Breast epithelium (tissue), 4 donors: ENCODE measurements at places on chromosomes 16 and 17.

GRCh38 chr17:13765701-13766100, 164.0 kb upstream of the HS3ST3A1 start:
- H3K27ac ChIP-seq: no peak overlapping the region
- H3K27me3 ChIP-seq: no peaks in the 10 kb centered on the region
- no peaks in the 10 kb centered on the region for H3K4me1 ChIP-seq
- no peaks in the 10 kb centered on the region for H3K36me3 ChIP-seq
- no peak for DNase-seq

- DNase-seq: no peak
- peak overlapping the region; percentile 93 for H3K27ac ChIP-seq
- peaks cover 19% of the 10 kb centered on the region for H3K4me1 ChIP-seq
- H3K27me3 ChIP-seq: no peaks in the 10 kb centered on the region
- no peaks in the 10 kb centered on the region for H3K36me3 ChIP-seq
- H3K4me3 ChIP-seq: peak overlapping the region; percentile 60
Measured at GRCh38 chr17:1107777-1108477, 71.9 kb downstream of the ABR start.

GRCh38 chr16:20971401-20971800, 70.8 kb downstream of the LYRM1 start:
- H3K4me1 ChIP-seq: no peaks in the 10 kb centered on the region
- no peaks in the 10 kb centered on the region for H3K36me3 ChIP-seq
- H3K27ac ChIP-seq: no peak overlapping the region
- H3K4me3 ChIP-seq: no peak overlapping the region

- DNase-seq: no peak
- no peaks in the 10 kb centered on the region for H3K36me3 ChIP-seq
- no peak overlapping the region for H3K4me3 ChIP-seq
- peak overlapping the region; percentile 42 for H3K27ac ChIP-seq
- no peaks in the 10 kb centered on the region for H3K27me3 ChIP-seq
Measured at GRCh38 chr17:9258115-9259015, 237.1 kb downstream of the NTN1 start.

- H3K4me1 ChIP-seq: no peaks in the 10 kb centered on the region
- DNase-seq: peak; percentile 37
- H3K36me3 ChIP-seq: no peaks in the 10 kb centered on the region
- no peak overlapping the region for H3K4me3 ChIP-seq
- H3K27ac ChIP-seq: no peak overlapping the region
Measured at GRCh38 chr17:73096866-73097265, 4.4 kb upstream of the SLC39A11 start.

DNA sequence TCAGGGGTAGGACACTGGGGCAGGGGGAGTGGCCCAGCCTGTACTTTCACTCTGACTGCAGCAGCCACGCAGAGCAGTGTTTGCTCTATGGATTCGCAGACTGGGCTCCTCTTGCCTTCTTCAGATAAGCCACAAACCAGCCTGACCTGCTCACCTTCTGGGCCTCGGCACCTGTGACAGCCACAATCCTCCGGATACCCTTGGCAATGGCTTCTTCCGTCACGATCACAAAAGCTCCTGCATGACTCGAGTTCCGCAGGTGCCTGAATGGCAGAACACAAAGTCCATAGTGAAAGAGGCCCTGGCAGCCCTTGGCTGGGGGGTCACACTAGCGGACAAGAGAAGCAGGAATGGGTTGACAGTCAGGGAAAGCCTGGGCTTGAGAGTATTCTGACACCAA, 3.8 kb upstream of the EXOSC6 start:
- no peaks in the 10 kb centered on the region for H3K4me1 ChIP-seq
- no peak overlapping the region for H3K27ac ChIP-seq
- H3K27me3 ChIP-seq: no peaks in the 10 kb centered on the region
- peaks cover 15% of the 10 kb centered on the region for H3K36me3 ChIP-seq

GRCh38 chr16:69720822-69721430, 5.4 kb downstream of the NQO1 start:
- H3K4me1 ChIP-seq: no peaks in the 10 kb centered on the region
- no peaks in the 10 kb centered on the region for H3K36me3 ChIP-seq
- H3K4me3 ChIP-seq: no peak overlapping the region

- H3K27ac ChIP-seq: peak overlapping the region; percentile 12
- H3K4me1 ChIP-seq: no peaks in the 10 kb centered on the region
- DNase-seq: no peak
Measured at GRCh38 chr17:4588898-4589625, 4.7 kb downstream of the SMTNL2 start.

GRCh38 chr16:84730406-84731106, 30.8 kb downstream of the USP10 start:
- peak; percentile 76 for DNase-seq
- H3K27me3 ChIP-seq: no peaks in the 10 kb centered on the region
- no peaks in the 10 kb centered on the region for H3K36me3 ChIP-seq
- no peaks in the 10 kb centered on the region for H3K4me1 ChIP-seq
- H3K27ac ChIP-seq: peak overlapping the region; percentile 67

- no peaks in the 10 kb centered on the region for H3K4me1 ChIP-seq
- no peak for DNase-seq
- H3K27me3 ChIP-seq: no peaks in the 10 kb centered on the region
- no peak overlapping the region for H3K27ac ChIP-seq
Measured at GRCh38 chr17:74028354-74029116, 174.9 kb upstream of the RPL38 start.

- no peak overlapping the region for H3K4me3 ChIP-seq
- peak overlapping the region; percentile 52 for H3K27ac ChIP-seq
- no peak for DNase-seq
- H3K27me3 ChIP-seq: no peaks in the 10 kb centered on the region
- no peaks in the 10 kb centered on the region for H3K4me1 ChIP-seq
- no peaks in the 10 kb centered on the region for H3K36me3 ChIP-seq
Measured at GRCh38 chr17:62805234-62805633, 2.9 kb downstream of the MARCHF10 start.

DNA sequence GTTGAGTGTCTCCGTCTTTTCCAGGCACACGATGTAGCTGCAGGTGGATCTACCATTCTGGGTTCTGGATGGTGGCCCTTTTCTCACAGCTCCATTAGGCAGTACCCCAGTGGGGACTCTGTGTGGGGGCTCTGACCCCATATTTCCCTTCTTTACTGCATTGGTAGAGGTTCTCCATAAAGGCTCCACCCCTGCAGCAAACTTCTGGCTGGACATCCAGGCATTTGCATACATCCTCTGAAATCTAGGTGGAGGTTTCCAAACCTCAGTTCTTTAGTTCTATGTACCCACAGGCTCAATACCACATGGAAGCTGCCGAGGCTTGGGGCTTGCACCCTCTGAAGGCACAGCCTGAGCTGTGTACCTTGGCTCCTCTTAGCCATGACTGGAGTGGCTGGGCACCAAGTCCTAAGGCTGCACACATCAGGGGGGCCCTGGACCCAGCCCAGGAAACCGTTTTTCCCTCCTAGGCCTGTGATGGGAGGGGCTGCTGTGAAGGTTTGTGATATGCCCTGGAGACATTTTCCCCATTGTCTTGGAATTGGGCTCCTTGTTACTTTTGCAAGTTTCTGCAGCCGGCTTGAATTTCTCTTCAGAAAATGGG, 14.0 kb downstream of the ABCC1 start:
- H3K4me3 ChIP-seq: no peak overlapping the region
- DNase-seq: no peak
- H3K27me3 ChIP-seq: no peaks in the 10 kb centered on the region
- H3K36me3 ChIP-seq: no peaks in the 10 kb centered on the region

- no peaks in the 10 kb centered on the region for H3K27me3 ChIP-seq
- no peak for DNase-seq
- no peaks in the 10 kb centered on the region for H3K4me1 ChIP-seq
Measured at GRCh38 chr17:79671085-79671694, 59.6 kb upstream of the ENPP7 start.

- no peak overlapping the region for H3K4me3 ChIP-seq
- peak overlapping the region; percentile 34 for H3K27ac ChIP-seq
- no peaks in the 10 kb centered on the region for H3K4me1 ChIP-seq
- no peak for DNase-seq
- H3K36me3 ChIP-seq: no peaks in the 10 kb centered on the region
Measured at GRCh38 chr16:84614623-84614967, 3.3 kb downstream of the COTL1 start.

DNA sequence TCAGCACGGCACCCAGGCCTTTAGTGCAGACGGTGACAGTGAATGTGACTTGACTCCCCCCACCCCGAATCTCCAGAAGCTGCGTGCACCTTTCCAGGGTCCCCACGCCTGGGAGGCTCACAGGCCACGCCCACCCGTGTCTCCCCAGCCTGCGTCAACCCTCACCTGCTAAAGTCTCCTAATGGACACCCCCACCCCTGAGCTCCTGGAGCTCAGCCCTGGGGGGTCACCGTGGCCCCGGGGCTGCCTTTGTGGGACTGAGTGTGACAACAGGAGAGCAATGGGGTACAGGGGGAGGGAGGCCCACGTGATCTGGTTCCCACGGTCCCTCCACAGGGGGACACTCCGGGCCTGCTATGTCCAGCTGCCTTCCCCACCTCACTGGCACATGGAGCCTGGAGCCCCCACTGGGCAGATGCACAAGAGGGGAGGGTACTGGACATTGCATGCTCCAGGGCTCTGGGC, 7.4 kb upstream of the FASN start:
- peaks cover 35% of the 10 kb centered on the region for H3K4me1 ChIP-seq
- no peaks in the 10 kb centered on the region for H3K36me3 ChIP-seq
- H3K27me3 ChIP-seq: no peaks in the 10 kb centered on the region
- peak overlapping the region; percentile 97 for H3K27ac ChIP-seq
- no peak for DNase-seq
